ENCODE measurements at places on chromosomes 4 and X.

- no peak for DNase-seq
Measured at GRCh38 chr4:73606465-73606974, 13.7 kb downstream of the RASSF6 start.

DNA sequence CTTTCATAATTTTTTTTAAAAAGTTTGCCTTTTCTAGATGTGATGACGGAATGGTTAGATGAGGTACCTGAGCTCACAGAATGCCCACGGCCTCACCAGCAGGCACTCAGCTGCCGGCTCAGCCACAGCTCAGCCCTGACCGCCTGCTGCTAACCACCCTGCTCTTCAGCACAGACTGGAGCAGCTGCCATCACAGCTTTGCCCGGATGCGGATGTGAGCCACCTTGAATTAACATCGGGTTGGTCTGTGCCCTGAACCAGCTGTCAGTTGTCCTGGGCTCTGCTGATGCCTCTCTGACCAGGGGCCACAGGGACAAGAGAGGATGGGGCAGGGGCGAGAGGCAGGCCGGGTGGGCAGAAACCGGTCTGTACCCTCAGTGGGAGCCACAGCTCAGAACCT lies 93.3 kb downstream of the HMX1 start:
- DNase-seq: no peak

GRCh38 chrX:120111611-120112010 lies 4.1 kb downstream of the RHOXF1 start:
- no peak for DNase-seq

GRCh38 chr4:114038762-114039387 lies 59.4 kb upstream of the ARSJ start:
- no peak for DNase-seq

DNA sequence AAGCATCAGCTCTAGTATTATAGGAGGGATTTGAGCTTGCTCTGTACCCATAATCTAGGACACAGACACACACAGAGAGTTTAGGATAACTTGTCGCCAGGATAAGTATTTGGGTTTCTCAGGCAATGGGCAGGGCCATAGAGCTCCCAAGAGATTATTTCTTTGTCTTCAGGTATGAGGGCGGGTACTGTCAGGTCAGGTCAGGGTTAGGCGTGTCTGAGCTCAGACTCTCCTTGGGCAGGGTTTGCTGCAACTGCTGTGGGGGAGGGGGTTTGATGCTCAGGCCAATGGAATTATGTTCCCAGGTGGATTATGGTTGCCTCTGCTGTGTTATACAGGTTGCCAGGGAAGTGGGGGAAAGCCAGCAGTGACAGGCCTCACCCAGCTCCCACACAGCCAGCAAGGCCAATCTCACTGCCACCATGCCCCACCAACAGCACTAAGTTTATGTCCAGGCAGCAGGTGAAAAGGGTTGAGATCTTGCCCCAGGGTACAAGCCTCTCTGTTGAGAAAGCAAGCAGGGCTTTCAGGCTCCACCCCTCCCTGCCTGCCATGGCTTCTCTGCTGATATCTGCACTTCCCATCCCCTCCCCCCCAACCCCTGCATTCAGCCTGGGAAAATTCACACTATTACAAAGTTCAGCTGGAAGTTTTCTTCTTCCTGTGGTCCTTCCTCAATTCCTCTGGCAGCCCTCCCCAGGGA lies 101.3 kb downstream of the RRAGB start:
- no peak for DNase-seq

DNA sequence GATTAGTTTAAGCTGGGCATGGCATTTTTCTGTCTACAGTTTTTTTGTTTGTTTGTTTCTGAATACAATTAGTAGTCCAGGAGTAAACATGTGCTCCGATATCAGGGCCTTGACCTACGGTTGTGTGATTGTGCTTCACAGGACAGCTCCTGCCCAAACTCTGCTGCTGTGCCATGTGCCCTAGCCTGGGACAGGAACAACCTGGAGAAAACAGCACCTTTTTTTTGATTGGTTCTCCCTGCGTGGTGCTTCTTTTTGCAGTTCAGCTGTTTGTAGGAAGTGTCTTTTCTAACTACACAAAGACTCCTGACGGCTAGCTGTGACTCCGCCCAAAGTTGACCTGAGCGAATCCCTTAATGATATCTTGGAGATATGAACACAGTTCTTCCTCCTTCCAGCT lies 158.8 kb downstream of the ATP10D start:
- DNase-seq: no peak

DNA sequence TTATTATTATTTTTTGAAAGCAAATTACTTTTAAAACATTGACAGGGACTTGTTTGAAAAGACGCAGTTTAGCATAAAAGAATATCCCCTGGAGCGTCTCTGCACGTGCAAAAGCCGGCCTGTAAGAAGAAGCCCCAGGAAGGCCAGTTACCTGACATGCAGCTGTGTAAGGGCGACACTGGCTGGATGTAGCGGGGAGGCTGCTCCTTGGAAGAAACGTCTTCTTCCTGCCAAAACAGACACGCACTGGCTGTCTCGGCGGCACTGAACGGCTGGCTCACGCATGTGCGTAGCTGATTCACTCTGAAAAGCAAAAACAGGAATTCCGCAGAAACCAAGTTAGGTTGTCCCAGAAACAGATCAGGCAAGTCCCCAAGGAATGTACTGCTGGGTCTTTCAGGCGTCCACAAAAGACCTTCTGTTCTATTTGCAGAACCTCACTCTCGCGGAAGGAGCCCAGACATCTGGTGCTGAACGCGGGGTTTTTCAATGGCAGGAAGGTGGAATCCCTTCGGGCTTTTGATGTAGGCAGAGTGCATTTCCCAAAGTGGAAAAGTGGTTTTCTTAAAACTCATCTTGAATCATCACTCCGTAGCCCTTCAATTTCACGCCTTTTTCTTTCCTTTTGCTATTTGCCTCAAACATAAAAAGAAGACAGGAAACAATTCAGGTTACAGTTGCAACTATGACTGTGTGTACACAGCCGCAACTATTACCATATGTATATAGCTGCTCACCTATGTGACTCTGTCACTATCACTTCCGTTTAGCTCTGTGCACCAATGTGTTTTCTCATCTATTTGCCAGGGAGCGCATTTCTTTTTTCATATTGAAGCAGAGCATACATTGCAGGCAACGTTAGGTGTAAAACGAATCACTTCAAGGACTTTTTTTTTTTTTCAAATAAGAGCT lies 38.1 kb upstream of the ARSH start:
- DNase-seq: peak; percentile 55

GRCh38 chr4:154164931-154165839 lies 326.4 kb downstream of the DCHS2 start:
- peak; percentile 28 for DNase-seq

- DNase-seq: no peak
Measured at GRCh38 chr4:152316969-152317368, 218.9 kb downstream of the FBXW7 start.

- no peak for DNase-seq
Measured at GRCh38 chr4:153371701-153372234, 27.3 kb downstream of the MND1 start.

GRCh38 chr4:148747721-148748268 lies 305.6 kb upstream of the NR3C2 start:
- DNase-seq: no peak

DNA sequence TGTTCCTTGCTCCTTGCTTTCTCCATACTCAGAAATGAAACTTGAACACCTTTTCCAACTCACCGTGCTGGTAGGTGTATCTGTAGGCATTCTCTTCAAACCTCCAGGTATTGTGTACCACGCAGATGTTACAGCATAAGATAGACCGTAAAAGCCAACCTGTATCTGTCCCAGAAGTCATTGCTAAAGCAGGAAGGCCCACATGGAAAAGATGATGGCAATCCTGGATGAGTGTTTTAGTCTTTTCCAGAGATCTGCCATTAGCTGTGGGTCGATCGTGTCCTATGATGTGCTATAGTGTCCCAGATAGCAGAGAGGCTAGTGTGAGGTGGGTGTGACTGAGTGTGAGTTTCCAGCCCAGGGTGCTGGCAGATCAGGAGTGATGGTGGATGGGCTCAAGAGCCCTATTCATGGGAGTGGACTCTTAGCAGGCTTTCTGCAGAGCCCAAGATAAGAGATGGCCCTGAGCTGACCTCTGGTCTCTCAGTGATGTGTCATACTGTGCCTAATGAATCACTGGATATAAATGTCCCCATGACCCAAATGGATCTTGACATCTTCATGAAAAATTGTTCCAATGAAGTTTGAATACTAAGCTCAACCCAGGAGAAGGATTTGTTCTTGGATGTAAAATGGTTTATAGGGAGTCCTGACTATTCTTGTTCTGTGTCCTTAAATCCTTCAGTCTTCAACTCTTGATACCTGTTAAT lies 69.1 kb upstream of the WDR1 start:
- peak; percentile 35 for DNase-seq

DNA sequence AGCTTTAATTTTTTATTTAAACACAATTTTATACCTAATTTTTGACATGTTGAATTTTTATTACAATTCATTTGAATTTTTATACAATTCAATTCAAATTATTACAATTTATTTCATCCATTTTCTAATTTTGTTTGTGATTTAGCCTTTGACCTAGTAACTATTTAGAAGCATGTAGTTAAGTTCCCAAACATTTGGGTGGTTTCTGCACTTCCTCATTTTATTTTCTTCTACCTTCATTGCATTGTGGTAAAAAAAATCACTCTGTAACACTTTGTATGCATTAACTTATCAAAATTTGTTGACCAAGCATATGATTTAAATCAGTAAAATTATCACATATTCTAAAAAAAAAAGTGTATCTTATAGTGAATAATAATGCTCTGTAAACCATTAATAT lies 928.9 kb downstream of the ARAP2 start:
- DNase-seq: no peak

GRCh38 chrX:13759152-13759718 lies 24.7 kb downstream of the OFD1 start:
- DNase-seq: no peak

- no peak for DNase-seq
Measured at GRCh38 chrX:134148172-134148692, 88.8 kb upstream of the CCDC160 start.

DNA sequence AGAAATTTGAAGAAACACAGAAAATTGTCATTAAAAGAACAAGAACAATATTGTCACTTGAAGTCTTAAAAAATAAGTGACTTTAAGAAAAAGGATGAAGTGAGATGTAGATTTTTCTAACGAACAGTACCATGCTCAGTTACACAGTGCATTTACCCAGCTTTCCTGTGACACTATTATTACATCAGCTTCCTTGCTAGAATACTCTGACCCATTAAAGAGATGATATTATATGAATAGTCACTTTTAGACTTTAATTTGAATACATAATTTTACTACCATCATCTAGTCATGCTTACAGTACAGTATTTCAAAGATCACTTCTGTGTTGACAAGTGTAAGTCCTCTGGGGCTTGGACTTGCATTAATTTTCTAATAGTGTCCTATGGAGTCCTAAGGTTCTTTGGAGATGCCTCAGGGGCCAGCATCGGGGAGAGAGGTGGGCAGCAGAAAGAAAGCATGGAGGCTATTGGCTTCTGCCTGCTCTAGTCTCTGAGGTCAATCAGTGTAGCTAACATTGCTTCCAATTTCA lies 10.7 kb downstream of the COL25A1 start:
- DNase-seq: no peak

DNA sequence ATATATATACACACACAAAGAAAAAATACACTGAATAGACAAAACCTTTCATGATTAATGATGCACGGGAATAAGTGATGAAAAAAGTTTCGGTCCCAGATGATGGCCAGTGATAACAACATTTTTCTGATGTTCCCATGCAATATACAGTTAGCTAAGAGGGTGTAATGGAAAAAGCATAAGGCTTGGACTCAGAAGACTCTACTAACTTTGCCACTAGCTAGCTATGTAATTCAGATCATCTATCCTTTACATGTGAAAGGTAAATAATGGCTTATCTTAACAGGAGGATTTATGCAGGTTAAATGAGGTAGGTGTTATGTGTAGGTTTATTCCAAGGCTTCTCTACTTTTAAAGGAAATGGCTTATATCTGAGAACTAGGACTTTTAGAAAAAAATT lies 4.3 kb downstream of the RPS3A start:
- no peak for DNase-seq

DNA sequence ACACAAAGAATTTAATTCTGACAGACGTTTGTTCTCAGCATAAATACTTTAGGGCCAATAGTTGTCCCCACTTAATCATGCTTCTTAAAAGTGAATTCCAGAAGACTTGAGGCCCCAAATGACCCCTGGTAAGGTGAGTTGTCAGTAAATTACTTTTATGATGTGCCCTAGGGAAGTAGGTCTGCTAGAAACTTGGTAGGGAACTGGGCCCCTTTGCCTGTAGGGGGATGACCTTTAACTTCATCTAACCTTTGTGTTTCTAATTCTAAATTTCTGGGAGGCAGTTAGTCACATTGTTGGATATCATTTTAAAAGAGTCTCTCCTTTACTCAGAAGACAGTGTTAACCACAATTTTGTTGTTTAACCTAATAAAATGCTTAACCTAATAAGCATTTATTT lies 28.8 kb downstream of the HHIP start:
- DNase-seq: no peak

DNA sequence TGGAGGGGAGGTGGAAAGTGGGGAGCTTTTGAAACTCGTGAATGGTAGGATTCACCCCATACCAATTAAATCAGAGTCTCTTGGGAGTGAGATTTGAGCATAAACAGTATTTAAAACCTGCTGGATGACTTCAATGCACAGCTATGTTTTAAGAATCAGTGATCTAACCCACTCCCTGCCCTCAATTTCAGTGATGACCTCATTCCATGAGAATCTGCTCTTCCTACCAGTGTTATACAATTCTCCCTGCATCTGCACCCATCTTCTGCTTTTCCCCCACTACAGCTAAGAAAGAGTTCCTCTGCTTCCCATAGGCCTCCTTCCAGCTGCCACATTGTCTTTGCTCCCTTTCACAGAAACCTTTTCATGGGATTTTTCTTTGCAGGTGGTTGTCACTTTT lies 18.3 kb upstream of the H2AZ1 start:
- peak; percentile 87 for DNase-seq

DNA sequence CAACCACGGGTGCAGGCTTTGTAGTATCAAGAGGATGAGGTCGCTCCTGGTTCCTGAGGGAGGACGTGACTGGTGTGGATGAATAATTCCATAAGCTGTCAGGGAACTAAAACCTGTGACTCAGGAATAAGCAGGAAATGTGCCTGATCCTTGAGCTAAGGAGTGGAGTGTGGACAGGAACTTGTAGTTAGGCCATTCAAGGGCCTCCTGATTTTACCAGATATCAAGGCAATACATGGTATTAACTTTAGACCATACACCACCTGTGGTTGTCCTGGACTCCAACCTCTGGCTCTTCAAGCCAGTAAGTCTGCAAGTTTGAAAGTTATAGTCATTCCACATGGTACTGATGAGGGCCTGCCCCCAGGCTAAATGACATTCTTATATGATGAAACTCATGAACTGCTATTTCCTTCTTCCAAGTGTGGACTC lies 12.1 kb upstream of the ING2 start:
- DNase-seq: peak; percentile 94

- peak; percentile 69 for DNase-seq
Measured at GRCh38 chrX:139077281-139078250, 366.0 kb upstream of the FGF13 start.

- no peak for DNase-seq
Measured at GRCh38 chr4:52358883-52359321, 300.2 kb downstream of the USP46 start.

- peak; percentile 99 for DNase-seq
Measured at GRCh38 chr4:26197018-26197779, 123.6 kb upstream of the RBPJ start.

GRCh38 chrX:47723689-47724088 lies 64.7 kb upstream of the UXT start:
- DNase-seq: no peak

Measured in ELR (cell line).